ENCODE measurements at places on chromosomes 1 and 21. TPM values are rescaled to one million over a fixed set of nuclear protein-coding genes. Genes with fewer than 3 reads are reported as not detected.

Gene U2AF1
- 13.6 TPM for total RNA-seq

- no peak for DNase-seq
- H3K4me3 ChIP-seq, result no peak overlapping the region
- no peak overlapping the region for H3K27ac ChIP-seq
- no peaks in the 10 kb centered on the region for H3K27me3 ChIP-seq
- no peaks in the 10 kb centered on the region for H3K36me3 ChIP-seq
These were observed 175.7 kb downstream of the HHIPL2 start for GRCh38 chr1:222372221-222372620.

- no peaks in the 10 kb centered on the region for H3K36me3 ChIP-seq
- no peaks in the 10 kb centered on the region for H3K27me3 ChIP-seq
- DNase-seq, result no peak
- no peak overlapping the region for H3K27ac ChIP-seq
- H3K4me3 ChIP-seq, result no peak overlapping the region
These were observed 290.4 kb downstream of the GRIK1 start for GRCh38 chr21:29649406-29649814.

DNA sequence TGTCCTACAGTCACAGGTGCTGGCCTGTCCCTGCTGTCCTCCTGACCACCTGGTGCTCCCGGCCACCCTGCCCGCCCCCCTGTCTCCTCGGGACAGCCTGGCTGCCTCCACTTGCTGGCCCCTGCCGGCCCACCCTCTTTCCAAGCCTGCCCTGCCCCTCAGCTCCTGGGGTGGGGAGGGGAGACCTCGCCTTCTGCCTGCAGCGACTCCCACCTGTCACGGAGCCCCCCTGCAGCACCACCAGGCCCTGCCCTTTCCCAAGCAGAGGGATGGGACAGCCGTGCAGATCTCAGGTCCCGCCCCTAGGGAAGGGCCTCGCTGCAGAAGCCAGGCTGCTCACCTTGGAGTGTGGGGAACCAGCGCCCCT, 7.5 kb downstream of the LRRC3 start:
- H3K4me3 ChIP-seq, result no peak overlapping the region
- H3K36me3 ChIP-seq, result no peaks in the 10 kb centered on the region
- H3K27me3 ChIP-seq, result no peaks in the 10 kb centered on the region

- H3K4me1 ChIP-seq, result no peaks in the 10 kb centered on the region
- H3K36me3 ChIP-seq, result peaks cover 9% of the 10 kb centered on the region
- no peak overlapping the region for H3K27ac ChIP-seq
- no peak overlapping the region for H3K4me3 ChIP-seq
- no peaks in the 10 kb centered on the region for H3K27me3 ChIP-seq
These were observed 127.4 kb upstream of the KIAA1614 start for GRCh38 chr1:180785291-180785690.

All from CD4-positive, alpha-beta T cell (primary cell).